ENCODE measurements at places on chromosomes 3 and 15. TPM values are rescaled to one million over a fixed set of nuclear protein-coding genes. Genes with fewer than 3 reads are reported as not detected.

KBTBD13 gene
- total RNA-seq, result not detected

DAZL gene
- total RNA-seq, result 0.10 TPM

EDC3 gene
- total RNA-seq, result 15.7 TPM

SLC9C1 gene
- total RNA-seq, result not detected

CHAC1 gene
- 4.2 TPM for total RNA-seq

ZNF502 gene
- total RNA-seq, result 3.4 TPM

ALDH1A3 gene
- 59.3 TPM for total RNA-seq

BUB1B gene
- 1.6 TPM for total RNA-seq

SOX14 gene
- total RNA-seq, result not detected

ARPP19 gene
- 55.8 TPM for total RNA-seq

TIMP4 gene
- total RNA-seq, result 54.6 TPM

DPPA2 gene
- total RNA-seq, result not detected

LRCH3 gene
- 28.7 TPM for total RNA-seq

PLIN1 gene
- 15.8 TPM for total RNA-seq

GOLIM4 gene
- total RNA-seq, result 51.8 TPM

DCBLD2 gene
- total RNA-seq, result 59.1 TPM

CADPS gene
- total RNA-seq, result not detected

CEP63 gene
- 11.4 TPM for total RNA-seq

PRSS50 gene
- total RNA-seq, result not detected

CCR8 gene
- total RNA-seq, result not detected

NME9 gene
- total RNA-seq, result 2.5 TPM
